ENCODE measurements at places on chromosomes 11 and 22.

- DNase-seq: no peak
Measured at GRCh38 chr11:63866211-63866610, 27.3 kb downstream of the MARK2 start.

GRCh38 chr11:30919389-30920152 is 333.4 kb upstream of the MPPED2 start:
- DNase-seq: no peak

DNA sequence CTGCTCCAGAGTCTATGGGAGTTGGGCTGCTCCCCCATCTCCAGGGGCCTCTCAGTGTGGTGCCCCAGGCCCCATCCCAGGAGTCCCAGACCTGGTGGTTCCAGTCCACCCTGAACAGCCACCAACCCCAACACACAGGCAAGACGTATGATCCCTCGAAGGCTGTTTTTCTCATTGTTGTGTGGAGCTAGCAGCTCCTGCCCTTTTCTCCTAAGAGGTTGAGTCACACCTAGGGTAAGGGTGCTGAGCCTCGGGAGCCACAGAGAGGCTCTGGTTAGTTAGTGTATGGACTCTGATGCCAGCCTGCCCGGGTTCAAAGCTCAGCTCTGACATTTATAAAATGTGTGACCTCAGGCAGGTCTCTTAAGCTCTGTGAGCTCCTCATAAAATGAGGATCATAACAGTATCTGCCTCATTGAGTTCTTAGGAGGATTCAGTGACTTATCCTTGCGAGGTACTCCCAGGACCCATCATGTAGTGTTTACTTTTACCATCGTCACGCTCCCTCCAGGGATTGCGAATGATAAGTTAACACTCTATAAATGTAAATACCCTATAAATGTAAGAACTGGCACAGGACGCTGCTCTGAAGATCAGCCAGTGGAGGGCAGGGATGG is 47.2 kb downstream of the FBLN1 start:
- no peak for DNase-seq

DNA sequence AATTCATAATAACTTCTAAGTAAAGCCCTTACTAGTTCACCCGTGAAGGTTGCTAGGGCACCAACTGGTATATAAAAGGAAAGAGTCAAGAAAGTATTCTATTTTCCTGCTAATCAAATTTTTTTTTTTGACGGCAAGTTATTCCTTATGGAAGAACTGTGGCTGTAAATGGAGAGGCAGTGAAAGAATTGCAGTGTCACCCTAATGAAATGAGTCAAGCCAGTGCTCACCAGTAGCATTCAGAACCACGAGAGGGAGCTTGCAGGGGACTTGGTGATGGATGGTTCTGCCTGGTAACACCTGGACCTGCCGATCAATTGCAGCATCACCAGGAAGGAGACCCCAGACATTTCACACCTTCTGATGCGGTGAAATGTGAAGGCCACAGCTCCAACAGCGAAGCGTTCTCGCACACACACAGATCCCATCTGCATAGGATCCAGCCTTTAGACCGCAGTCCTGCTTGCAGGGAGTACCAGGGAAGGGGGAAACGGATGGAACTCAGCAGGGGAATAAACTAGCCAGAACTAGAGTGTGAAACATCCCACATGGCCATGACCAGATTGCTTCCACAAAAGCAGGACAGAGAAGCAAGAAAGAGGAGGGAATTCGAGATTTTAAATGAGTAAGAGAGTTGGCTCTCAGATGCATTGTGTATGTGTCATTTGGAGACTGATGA is 326.2 kb downstream of the TBC1D22A start:
- DNase-seq: no peak

- DNase-seq: no peak
Measured at GRCh38 chr11:35173011-35173511, 34.1 kb downstream of the CD44 start.

DNA sequence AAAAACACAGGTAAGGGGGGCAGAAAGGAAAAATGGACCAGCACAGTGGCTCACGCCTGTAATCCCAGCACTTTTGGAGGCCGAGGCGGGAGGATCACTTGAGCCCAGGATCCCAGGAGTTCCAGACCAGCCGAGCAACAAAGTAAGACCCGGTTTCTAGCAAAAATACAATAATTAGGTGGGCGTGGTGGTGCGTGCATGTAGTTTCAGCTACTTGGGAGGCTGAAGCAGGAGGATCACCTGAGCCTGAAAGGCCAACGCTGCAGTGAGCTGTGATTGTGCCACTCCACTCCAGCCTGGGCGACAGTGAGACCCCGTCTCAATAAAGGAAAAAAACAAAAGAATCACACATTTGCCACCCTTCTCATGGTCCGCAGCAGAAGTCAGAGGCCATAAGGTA is 519.4 kb downstream of the BRD1 start:
- no peak for DNase-seq

DNA sequence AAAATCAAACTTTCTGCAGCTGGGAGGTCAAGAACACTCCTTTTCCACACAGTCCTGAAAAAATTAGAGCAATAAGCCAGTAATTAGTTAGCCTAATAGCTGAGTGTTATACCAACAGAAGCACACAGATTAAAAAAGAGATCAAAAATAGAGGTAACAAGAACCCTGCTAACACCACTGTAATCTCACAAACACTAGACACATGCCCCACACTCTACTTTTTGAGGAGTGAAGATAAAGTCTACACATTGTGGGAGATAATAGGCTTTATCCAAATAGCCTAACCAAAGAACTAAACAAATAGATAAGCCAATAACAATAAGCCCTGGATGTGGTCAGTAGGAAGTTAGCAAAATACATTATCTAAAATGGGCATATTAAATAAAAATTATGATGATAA is 372.7 kb upstream of the ANO5 start:
- DNase-seq: no peak

- DNase-seq: no peak
Measured at GRCh38 chr11:10359171-10359570, 54.3 kb downstream of the ADM start.

- DNase-seq: no peak
Measured at GRCh38 chr11:132185726-132186592, 815.5 kb downstream of the NTM start.

DNA sequence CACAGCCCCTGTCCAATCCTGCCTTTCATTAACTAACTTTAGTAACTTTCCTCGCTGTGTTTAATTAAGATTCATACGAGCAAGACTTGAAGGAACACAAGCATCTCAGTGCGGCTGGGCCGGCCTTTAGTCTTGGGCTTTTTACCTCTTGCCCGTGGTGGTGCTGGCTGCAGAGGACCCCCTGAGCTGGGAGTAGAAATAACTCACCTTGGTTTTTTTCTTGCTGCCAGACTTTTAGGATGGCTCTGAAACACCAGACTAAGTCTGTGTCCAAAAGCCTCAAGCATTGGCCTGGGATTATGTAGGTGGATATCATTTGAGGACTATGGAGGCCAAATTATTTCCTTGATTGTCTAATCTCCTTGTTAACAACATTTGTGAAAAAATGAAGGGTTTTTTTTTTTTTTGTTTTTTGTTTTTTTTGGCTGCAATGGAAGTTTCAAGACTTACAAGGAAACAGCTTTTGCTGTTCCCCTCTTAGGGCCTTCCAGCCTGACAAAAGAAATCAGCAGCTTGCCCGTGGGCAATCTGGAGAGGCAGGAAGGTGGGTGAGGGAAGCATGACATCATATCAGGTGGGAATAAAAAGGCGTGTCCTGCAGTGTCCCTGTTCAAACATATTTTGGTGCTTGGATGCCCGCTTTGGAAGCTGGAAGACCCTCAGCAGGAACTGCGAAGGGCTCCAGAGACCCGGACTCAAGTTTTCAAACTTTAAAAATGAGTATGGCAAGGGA is 44.0 kb downstream of the SMIM38 start:
- no peak for DNase-seq

DNA sequence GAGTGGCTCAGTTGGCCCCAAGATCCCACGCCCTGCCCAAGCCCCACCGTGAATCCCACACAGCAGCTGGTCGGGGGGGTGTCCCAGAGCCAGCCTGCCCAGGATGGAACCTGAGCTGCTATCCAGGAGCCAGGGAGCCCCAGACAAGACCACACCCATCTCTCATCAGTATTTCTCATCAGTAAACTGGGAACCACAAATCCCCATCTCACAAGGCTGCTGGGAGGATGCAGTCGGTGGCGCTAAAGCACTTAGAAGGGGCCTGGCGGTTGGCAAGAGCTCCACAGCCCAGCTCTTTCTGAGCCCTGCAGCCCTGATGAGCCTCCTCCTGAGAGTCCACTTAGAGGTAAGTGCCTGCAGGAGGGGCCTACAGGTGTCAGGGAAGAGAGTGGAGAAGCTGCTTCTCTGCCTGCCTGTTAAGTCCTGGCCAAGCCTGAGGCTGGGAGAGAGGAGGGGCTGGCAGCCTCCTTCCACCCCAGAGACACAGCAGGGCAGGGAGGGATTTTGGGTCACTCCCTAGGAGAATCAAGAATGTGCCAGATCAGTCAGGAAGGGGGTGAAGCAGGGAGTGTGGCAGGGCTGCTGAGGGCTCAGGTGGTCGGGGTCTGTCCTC is 6.1 kb downstream of the FADS3 start:
- DNase-seq: no peak

DNA sequence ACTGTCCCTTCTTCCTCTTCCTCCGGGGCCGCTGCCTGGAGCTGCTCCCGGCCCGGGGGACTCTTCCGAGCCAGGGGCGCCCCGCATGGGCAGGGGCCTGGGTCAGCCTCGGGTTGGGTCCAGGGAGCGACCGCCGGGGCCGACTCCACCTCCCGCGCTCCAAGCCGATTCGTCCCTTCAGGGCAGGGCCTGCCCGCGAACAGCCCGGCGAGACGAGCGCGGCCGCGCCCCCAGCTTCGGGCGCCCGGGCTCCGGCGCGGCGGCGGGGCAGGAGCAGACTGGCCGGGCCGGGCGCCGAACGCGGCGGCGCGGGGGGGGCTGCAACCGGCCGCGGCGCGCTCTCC is at the start of gene LARGE1:
TSS of gene LARGE1 (minus strand) at position 280 of the 344 bp plus-strand sequence.
- DNase-seq: peak; percentile 26

DNA sequence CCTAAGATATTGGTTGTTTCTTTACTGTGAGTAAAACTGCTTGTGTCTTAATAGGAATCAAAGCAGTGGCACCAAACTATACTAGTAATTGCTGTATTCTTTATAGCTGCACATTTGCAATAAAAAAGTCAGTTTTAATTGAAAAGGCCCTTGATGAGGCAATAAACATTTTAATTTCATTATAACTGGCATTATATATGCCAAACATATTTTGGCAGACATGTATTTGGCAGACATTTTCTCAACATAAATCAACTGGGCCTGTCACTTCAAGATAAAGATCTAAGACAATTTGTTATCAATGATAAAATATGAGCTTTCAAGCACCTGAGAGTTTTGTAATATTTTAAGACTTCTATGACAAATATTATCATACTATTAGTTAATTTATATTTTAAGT is 245.7 kb downstream of the SBF2 start:
- no peak for DNase-seq

- DNase-seq: no peak
Measured at GRCh38 chr11:123546515-123546914, 107.9 kb downstream of the SCN3B start.

GRCh38 chr11:124776865-124777645 is 15.0 kb upstream of the ESAM start:
- DNase-seq: no peak

DNA sequence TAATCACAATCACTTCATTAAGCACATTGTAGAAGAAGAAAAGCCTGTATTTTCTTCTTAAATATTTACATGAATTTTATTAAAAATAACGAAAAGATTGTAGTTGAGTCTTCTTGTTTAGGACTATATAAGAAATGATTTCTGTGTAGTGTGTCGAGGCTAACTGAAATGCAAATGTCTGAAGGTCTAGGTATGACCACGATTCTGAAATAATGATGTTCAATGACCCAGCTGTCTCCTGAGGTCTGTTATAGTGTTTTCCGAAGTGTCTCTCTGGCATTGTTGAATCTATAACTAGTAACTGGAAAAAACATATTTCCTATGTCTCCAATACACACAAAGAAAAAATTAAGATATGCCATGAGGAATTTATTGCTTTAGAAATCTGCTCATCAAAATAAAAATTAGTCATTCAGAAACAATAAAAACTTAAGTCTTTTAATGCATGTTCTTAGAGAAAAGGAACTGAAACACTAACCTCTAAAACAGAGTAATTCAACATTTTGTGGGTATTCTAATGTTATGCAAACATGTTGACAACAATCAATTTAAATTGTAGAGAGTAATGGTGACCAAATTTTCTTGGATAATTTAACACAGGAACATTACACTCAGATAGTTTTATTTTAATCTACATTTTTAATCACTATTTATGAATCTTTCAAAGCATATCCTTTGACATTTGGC is 55.0 kb downstream of the CASP12 start:
- DNase-seq: no peak

DNA sequence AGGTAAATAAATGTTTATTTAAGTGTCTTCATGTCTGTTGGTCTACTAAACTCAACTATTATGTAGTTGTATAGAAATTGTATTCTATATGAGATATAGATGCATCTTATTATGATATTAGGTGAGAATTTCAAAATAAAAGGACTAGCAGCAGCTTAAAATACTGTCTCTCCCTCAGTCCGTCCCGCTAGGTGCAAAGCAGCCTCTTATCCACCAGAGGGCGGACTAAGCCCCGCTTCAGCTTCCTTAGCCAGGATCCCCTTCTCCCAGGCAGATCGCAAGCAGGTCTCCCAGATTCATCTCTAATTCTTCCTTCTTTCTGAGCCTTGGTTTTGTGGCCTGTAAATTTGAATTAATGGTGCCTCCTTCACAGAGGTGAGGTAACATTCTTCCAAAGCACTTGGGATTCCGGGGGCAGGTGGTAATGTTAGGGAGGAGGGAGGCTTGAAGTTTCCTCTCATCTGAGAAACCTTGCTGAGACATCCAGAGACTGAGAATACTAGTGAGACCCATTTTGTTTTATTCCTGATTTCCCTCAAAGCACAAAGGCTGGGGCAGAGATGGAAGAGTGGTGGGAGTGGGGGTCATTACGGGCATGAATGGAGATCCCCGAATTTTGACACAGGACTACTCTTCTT is 13.5 kb upstream of the INSC start:
- DNase-seq: peak; percentile 72
